GM12892 (cell line): ENCODE measurements at places on chromosomes 2 and 18.

DNA sequence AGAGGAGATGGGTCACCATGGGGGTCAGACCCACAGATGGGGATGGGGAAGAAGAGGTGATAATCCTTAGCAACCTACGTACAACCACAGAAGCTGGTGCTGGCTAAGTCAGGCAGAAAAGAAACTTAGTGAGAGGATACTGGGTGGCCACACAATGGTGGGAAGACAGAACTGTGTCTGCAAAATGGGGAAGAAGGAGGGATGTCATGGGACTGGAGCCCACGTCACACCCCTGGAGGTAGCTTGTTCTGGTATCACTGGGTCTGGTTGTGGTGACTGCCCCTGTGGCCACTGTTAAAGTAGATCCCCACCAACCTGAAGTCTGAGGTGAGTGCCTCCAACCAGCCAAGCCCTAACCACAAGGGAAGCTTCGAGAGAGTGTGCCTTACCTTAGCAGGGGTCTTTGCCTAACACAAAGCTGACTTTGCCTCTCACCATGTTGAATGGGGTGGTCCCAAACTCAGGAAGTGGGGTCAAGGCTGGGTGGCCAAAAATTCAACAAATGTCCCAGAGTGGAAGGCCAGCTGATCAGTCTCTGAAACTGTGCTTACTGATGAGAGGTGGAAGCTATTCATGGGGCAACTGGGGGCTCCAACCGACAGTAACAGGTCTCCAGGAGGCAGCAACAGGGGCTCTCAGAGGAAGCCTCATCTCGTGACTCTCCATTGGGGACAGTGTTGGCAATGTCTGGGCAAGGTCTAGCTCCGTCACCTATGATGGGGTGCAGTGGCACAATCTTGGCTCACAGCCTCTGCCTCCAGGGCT lies 64.8 kb upstream of the SLC1A4 start:
- DNase-seq = no peak

DNA sequence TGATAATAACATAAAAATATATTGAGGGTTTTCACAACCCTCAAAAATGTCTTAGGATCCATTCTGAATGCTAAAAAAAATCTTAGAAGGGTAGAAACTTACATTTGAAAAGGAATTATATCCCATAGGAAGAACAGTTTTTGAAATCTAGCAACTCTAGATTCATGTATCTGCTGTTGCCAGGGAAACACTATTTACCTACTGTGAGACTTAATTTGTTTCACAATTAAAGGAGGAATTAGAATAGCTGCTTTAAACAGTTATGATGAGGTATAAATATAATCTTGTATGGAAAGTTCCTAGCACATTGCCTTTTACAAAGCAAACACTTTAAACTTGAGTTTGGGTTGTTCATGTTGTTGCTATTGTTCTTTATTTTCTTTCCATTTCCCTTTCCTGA lies 988.2 kb downstream of the SUCLG1 start:
- no peak for DNase-seq

- DNase-seq = no peak
These were observed 901.2 kb downstream of the DCC start for GRCh38 chr18:53241161-53241560.

GRCh38 chr2:205161156-205161839 lies 521.0 kb upstream of the NRP2 start:
- DNase-seq = no peak

DNA sequence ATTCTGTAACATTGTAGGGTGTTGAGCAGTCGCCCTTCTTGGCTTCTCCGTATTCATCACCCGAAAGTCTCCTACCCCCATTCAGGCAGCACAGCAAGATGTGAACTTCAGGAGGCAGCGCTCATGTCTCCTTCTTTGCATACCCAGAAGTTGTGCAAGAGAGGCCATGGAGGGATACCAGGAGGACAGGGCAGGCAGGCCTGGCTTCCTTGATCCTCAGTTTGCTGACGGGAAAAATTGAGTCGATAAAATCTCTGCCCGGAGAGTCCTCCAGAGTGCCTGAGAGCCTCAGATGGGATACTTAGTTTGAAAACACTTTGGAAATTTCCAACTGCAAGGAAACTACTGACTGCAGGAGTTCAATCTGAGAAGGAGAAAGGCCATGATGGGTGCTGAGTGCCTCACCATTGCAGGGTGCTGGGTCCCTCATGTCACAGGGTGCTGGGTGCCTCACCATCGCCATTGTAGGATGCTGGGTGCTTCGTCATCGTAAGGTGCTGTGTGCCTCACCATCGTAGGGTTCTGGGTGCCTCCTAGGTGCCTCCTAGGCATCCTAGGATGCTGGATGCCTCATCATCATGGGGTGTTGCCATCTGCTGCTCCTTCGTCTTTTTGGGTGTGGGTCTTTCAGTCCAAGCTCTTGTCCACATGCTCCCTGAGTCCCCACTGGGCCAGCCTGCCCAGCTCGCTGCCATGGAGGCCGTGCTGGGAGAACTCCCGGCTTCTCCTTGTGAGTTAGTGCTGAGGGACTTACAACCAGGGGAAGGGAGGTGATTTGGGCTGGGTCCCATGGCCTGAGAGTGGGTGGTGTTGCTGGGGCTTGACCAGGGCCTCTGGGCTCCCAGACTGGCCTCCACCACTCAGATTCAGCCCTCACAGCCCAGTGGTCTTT lies 162.4 kb downstream of the DDX1 start:
- DNase-seq = no peak

DNA sequence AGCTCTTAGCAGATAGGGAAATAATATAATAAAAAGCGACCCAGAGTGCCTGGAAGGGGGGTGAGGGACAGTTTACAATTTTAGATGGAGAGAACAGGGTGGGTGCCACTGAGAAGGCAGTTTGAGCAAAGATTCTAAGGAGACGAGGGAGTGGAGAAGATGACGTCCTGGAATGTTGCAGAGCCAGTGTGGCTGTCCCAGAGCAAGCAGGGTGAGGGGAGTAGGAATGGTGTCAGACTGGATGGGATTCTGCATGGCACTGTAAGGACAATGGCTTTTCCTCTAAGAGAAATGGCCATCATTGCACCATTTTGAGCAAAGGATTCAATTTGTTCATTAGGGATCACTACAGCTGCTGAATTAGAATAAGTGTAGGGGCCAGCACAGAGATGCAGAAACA lies 73.1 kb downstream of the FAM124B start:
- DNase-seq = no peak

- DNase-seq = no peak
These were observed 429.4 kb downstream of the MBD2 start for GRCh38 chr18:53795061-53795460.

- no peak for DNase-seq
These were observed 531.2 kb downstream of the PIK3C3 start for GRCh38 chr18:42486271-42486670.

DNA sequence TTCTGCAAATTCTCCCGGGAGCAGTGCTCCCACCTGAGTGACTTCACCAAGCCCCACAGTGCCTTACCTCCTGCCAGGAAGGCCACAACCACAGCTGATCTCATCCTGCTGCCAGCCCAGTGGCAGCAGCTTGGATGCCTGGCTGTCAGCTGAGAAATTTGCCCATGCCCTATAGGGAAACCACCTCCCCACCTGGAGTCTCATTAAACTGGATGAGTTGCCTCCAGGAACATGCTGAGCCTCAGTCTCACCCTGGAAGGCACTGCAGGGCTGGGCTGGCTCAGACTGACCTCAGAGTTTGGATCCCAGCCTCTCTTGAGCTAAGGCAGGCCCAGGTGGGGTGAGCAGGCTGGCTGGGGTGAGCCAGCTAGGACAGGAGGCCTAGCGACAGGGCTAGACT lies 23.3 kb downstream of the REEP1 start:
- DNase-seq = no peak

GRCh38 chr2:8441986-8442385 lies 239.9 kb upstream of the ID2 start:
- no peak for DNase-seq

DNA sequence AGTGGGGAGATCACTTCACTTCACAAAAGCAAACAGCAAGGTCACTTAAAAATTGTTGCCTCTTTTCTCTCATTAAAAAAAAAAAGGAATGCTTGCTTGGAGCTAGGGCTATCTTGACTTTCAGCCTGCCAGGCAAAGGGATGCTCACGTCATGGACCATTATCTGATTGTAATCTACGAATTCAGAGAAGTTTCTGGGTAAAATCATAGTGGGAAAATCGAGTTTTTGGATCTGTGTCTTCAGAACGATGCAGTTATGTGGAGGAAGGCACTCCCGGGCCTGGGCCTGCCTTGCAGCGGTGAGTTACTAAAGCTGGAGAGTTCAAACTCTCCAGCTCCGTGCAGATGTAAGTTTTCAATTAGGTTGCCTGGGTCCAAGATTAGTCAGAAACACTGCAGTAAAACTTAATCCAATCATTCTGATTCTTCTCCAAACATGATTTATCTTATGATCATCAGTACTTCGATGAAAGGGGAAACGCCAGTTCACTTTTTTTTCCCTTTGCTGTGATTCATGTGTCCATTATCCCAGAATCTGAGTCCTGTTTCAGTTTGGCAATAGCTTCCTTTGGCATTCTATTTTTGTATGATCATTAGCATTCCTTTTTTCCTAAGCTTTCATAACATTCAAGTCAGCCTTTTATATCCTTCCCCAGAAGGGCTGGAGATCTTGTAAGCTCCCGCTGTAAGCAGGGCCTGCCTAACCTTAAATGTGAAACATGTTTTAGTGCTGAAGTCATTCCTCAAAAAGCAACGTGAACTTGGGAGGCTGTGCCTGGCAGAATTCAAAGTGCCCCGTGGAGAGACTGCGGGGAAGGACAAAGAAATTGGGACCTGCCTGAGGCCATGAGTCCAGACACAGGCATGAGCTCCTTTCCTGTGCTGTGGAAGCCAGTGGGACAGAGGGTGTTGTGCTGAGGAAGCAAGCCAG lies 119.3 kb upstream of the TWIST2 start:
- DNase-seq = no peak

- DNase-seq = no peak
These were observed 31.4 kb upstream of the CASP8 start for GRCh38 chr2:201228912-201229290.

- DNase-seq = no peak
These were observed 105.6 kb downstream of the MAP4K4 start for GRCh38 chr2:101803128-101803527.

GRCh38 chr2:219451661-219452360 lies 17.2 kb downstream of the SPEG start:
- no peak for DNase-seq

- no peak for DNase-seq
These were observed 237.5 kb upstream of the SYT4 start for GRCh38 chr18:43514747-43515146.

DNA sequence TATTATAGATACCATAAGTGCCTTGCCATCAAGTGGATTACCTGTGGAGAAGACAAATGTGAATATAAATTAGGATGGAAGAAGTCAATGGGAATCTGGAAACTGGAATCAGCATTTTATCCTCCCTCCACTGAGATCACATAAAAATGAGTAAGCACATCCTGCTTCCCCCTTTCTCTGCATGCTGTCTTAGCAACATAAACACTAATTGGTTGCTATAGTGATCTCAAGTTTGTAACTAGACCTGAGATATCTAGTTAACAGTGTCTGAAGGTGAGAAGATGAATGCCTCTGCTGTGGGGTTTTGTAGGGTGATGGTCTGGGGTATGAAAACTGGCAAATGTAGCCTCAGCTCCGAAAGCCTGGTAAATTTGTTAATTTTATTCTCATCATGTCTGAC lies 1357.5 kb upstream of the CELF4 start:
- DNase-seq = no peak

DNA sequence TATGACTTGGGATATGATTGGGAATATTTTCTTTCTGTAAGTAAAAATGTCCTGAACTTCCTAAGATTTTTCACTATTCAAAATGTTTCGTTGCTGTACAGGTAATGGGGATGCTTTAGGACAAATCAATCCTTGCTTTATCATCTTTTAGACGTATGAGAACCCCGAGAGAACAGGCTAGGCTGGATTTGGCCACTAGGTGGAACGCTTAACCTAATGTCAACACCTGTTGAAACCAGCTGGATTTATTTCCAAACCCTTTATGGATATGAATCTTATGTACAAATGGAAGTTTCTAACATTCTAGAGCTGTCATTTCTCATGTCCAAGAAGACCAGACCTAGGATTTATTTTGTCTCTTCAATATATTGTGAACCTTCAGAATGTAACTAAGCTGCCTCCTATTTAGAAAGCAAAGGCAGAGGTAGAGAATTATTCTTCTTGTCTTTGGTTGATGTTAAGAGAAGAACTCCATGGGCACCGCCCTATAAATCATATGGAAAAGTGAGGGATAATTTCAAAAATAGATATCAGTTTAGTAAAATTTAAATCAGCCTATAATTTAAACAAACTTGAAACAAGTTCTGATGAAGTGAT lies 96.7 kb downstream of the PMAIP1 start:
- DNase-seq = no peak

GRCh38 chr18:30132959-30133358 lies 909.6 kb downstream of the DSC3 start:
- DNase-seq = no peak

GRCh38 chr2:129575431-129575830 lies 404.0 kb upstream of the RAB6C start:
- no peak for DNase-seq

DNA sequence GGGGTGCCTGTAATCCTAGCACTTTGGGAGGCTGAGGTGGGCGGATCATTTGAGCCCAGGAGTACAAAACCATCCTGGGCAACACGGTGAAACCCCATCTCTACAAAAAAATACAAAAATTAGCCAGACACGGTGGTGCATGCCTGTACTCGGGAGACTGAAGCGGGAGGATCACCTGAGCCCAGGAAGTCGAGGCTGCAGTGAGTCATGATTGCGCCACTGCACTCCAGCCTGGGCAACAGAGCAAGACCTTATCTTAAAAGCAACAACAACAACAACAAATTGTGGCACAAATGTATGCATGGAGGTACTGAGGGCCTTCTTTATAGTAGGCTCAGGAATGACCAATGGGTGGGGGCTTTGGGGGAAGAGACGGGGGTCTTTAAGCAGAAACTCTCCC lies 38.5 kb downstream of the HPCAL1 start:
- DNase-seq = no peak

DNA sequence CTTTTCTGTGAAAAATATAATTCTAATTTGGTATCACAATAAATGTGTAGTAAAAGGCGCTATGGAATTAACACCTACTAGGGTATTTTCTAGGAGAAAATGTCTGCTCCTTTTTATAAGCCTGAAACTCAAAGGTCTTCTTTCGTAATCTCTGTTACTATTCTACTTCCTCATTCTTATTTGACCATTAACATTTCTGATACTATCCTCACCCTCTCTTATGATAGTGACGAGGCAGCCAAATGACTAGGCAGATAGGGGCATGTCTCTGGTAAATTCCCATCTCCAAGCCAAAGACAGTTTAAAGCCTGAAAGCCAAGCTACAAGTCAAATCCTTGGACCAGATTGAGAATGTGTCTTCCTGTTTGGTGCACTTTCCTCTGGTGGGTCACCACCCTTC lies 251.7 kb downstream of the LRRTM4 start:
- DNase-seq = no peak
